ENCODE measurements at places on chromosomes 6 and 20.

- no peak for DNase-seq
Observed at GRCh38 chr20:45959956-45960630, 11.9 kb downstream of the ZNF335 start.

- no peak for DNase-seq
Observed at GRCh38 chr20:25499855-25500434, 85.4 kb downstream of the NINL start.

DNA sequence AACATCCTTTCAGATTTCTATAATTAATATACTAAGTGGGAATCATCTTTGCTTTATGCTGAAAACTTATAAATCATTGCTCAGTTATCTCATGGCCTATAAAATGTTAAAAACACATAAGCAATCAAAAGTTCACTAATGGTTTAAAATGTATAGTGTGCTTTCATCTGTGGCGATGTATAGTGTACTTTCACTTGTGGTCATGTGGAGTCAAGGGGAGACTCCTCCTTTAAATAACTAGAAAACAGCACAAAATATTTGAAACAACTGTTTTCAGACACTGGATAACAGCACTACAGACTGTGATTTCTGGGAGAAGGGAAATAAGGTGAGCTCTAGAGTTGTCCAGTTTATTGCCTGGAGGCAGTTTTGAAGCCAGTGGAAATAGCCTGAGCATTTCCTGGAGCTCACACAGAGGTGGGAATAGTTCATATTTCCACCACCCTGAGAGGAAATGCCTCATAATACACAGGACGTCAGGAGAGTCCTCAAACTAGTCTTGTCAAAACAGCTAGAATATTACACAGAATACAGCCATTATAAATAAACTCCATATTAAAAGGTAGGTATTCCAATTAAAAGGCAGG lies 89.4 kb downstream of the CEP162 start:
- DNase-seq: no peak

GRCh38 chr6:92377137-92377536 lies 1042.2 kb downstream of the EPHA7 start:
- DNase-seq: no peak

GRCh38 chr20:61127311-61128039 lies 124.6 kb upstream of the CDH4 start:
- no peak for DNase-seq

DNA sequence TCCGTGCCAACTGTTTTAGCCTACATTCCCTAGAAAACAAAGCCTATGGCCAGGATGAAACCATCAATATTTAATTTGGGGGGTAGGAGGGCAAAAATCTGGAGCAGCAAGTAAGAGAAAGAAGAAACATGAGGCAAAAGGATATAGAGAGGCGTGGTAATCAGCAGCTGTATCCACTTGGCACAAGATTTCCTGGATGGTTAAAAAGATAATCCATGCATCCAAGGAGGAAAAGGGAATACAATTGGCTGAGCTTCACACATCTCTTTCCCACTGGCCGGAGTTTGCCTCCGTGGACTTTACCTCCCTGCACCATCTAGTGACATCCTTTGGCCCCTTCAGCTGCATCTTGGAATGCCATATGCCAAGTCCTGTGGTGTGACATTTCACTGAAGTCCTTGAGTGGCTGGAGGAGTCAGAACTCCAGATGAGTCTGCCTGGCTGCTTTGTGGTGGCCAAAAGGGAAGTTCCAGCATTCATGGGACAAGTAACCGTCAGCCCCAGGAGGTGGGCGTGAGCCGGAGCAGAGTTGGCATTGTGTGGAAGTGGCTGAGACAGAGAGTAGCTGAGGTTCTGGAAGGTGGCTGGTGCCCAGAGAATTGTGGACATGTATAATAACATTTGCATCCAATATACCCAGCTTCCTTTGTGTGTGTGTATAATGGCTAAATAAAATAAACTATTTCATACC lies 13.7 kb upstream of the TMX4 start:
- DNase-seq: no peak

DNA sequence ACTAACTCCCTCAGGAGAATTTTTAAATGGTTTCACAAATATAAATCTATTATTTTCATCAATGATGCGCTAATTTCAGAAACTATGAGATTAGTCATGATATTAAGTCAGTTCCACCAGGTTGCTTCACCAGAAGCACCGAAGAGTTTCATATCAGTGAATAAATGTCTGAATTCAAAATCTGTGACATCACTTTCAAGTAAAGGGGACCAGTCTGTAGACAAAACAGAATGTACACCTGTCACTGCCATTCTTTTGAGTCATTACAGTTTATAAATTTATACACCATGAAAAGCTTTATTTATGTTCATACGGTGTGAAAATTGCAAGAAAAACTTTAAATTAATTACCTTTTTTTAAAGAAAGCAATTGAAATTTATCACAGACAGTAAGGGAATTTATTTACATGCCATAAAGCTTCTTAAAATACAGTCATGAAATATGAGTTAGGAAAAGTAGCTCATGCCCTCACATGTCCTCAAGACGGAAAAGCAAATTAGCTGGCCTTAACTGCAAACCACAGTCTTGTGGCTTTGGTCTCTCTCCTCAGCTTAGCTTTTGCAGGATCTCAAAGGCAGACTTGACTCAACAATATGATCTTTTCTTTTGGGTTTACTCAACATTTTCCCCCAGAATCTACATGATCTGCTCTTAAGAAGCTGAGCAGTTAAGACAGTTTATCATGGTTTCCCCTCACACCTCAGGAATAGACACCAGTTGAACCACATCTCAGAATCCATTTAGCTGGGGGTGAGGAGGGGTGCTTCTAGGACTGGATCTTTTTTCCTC lies 177.7 kb upstream of the MCHR2 start:
- DNase-seq: peak; percentile 26

DNA sequence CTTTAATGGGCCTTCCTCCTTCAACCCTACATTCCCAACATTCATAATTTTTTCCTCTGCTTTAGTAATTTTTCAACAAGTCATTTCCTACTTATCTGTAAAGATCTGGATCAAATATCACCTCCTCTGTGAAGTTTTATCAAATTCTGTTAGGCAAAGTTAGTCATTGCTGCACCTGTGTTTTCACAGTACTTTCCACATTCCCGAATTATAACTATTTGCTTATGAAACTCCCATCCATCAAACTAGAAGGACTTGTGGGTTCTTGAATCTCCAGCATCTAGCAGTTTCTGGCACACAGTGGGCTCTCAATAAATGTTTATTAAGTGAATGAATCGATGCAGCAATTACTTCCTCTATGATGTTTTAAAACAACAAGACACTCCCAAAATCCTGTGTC lies 257.6 kb downstream of the HDGFL1 start:
- no peak for DNase-seq

GRCh38 chr6:33848484-33848883 lies 44.7 kb upstream of the MLN start:
- no peak for DNase-seq

DNA sequence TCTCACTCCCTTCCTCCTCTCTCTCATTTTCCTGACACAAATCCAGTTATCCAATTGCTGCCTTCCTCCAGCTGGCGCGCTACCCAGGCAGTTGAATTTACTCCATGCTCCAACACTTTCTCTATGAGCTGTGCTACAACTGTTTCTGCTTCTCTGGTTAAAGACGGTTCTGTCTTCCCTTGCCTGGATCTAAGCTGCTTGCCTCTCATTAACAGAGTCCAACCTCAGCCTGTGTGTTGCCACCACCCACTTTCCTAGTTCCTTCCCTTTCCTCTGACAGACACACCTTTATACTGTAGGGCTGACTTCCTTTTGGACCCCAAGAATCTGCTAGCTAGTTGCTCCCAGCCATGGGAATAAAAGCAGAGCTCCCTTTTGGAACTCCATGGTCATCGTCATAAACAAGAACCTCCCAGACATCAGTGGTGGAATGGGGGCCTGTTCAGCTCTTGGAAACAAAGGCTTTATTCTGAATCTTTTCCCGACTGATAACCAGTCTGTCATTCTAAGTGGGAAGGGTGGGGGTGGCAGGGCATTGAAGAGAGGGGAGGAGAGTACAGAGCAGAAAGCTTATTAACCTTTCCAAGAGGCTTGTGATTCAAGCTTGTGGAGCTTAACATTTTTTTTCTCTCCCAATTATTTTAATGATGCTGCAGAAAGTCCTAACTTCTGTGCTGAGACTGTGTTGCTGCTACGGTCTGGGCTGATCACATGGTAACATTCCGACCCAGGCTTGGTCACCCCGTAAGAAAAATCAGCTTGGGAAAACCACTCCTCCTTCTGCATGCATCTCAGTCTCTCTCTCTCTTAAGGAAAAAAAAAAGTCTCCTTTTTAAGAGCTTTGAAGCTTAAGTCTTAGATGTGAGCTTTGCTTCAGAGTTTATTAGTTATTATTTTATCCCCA lies 31.3 kb upstream of the BMP2 start:
- DNase-seq: no peak

DNA sequence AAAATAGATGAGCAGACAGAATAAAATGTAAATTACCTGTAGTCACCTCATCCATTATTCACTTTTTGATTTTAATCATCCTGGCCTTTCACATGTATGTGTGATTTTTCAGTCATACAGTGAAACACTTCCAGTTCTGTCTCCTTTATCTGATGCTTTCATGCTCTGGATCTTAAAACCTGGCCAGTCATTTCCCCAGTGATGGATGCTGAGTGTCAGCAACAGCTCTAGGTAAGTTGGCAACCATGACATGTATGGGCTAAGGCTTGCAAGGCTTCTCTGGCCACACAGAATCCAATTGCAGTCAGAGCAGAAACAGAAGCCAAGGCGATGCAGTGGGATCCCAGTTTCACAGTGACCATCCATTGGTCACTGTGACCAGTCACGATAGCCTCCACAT lies 35.8 kb downstream of the FBXO9 start:
- no peak for DNase-seq

- no peak for DNase-seq
Observed at GRCh38 chr6:132041706-132042105, 90.5 kb upstream of the CCN2 start.

GRCh38 chr6:160899671-160900430 lies 91.7 kb upstream of the MAP3K4 start:
- no peak for DNase-seq

GRCh38 chr20:37243937-37244571 lies 17.6 kb downstream of the GHRH start:
- no peak for DNase-seq
